Memory B cell (primary cell): ENCODE measurements at places on chromosomes 5 and 9.

DNA sequence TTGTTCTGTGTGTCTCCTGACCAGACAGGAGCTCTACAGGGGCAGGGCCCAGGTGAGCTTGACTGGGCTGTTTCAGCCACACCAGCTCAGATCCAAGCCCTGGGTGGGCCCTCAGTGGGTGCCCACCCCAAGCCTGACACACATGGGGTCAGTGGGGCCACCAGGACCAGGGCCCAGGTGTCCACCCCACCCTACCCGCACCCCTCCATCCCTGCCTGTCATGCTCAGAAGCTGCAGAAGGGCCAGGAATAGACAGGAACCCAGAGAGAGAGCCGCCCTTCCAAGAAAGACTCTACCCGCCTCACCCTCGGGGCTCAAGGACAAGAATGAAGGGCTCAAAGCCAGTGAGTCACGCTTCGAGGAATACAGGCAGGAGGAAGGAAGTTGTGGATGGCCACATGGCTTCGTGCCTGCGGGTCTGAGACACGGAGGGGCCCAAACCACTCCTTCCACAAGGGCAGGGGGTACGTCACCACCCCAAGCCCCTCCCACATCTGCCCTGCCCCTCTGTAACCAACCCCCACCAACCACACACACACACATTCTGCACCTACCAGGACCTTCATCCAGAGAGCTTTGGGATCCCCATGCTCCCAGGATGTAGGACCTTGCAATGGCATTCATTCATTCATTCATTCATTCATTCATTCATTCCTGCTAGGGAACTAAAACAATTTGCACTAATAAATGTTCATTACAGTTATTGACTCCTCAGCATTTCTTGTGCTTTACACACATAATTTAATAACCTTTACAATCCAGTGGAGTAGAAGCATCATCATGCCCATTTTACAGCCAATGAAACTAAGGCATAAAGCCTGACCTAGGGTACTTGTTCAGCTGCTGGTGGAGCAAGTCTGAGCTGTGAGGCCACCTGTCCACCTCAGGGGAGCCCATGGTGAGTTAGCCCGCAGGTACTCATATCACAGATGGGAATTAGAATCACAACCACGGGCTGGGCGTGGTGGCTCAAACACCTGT lies 55.9 kb upstream of the STXBP1 start:
- no peak for DNase-seq
- no peaks in the 10 kb centered on the region for H3K27me3 ChIP-seq
- peaks cover 10% of the 10 kb centered on the region for H3K4me1 ChIP-seq
- H3K36me3 ChIP-seq = no peaks in the 10 kb centered on the region
- H3K27ac ChIP-seq = peak overlapping the region; percentile 38

- no peak for DNase-seq
- peaks cover 14% of the 10 kb centered on the region for H3K36me3 ChIP-seq
- H3K27ac ChIP-seq = no peak overlapping the region
- H3K4me3 ChIP-seq = no peak overlapping the region
Observed at GRCh38 chr5:121967187-121967586, 5.4 kb downstream of the SRFBP1 start.

DNA sequence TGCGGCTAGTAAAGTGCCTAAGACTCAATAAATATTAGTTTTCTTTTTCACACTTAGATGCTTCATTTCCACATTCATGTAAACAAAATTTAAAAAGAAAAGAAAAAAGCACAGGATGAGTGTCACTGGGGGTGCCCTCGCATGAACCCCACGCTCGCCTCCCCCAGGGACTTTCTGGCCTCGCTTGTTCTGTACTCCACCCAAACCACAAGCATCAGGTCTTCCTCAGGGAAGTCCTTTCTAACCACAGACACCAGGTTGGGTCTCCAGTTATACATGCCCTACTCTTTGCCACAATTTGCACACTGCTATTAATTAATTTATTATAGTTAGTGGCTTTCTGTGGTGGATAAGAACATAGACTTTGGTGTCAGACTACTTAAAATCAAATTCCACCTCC lies 92.4 kb downstream of the RORB start:
- H3K27me3 ChIP-seq = peaks cover 6% of the 10 kb centered on the region
- H3K36me3 ChIP-seq = no peaks in the 10 kb centered on the region
- H3K4me1 ChIP-seq = peaks cover 13% of the 10 kb centered on the region

- DNase-seq = no peak
- H3K36me3 ChIP-seq = no peaks in the 10 kb centered on the region
- H3K27me3 ChIP-seq = peaks cover 18% of the 10 kb centered on the region
- no peak overlapping the region for H3K4me3 ChIP-seq
Observed at GRCh38 chr9:119375892-119376291, 6.7 kb upstream of the BRINP1 start.

- no peaks in the 10 kb centered on the region for H3K36me3 ChIP-seq
- H3K27me3 ChIP-seq = peaks cover 3% of the 10 kb centered on the region
- no peak overlapping the region for H3K27ac ChIP-seq
- no peak for DNase-seq
- H3K4me3 ChIP-seq = no peak overlapping the region
Observed at GRCh38 chr5:5331848-5332247, 90.6 kb upstream of the ICE1 start.

DNA sequence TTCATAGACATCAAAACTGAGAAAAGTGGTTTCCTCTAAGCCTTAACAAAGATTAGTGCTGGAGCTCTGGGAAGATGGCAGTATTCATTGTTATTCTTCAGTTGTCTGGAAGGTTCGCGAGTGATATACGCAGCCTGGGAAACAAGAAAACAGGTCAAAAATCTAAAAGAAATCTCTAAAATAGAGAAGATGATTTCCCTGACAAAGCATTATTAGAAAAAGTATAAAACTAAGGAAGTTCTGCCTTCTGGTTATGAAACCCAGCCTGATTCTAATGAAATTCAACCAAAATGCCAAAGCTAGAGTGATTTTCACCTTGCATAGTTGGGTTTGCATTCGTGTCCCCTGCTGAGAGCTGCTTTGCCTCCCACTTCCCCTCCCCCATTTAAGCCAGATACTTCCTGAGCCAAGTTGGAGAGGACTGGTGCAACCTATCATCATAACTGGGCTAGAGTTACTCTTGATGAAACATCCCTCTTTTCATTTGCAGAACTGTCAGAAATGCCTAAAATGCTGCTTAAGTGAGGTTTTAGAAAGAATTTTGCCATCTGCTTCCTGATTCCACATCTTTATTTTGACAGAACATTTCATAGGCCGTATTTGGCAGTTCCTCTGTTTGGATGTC lies 48.4 kb downstream of the NDFIP1 start:
- no peak for DNase-seq
- H3K4me3 ChIP-seq = no peak overlapping the region
- no peak overlapping the region for H3K27ac ChIP-seq
- H3K4me1 ChIP-seq = no peaks in the 10 kb centered on the region
- no peaks in the 10 kb centered on the region for H3K27me3 ChIP-seq
- peaks cover 1% of the 10 kb centered on the region for H3K36me3 ChIP-seq

DNA sequence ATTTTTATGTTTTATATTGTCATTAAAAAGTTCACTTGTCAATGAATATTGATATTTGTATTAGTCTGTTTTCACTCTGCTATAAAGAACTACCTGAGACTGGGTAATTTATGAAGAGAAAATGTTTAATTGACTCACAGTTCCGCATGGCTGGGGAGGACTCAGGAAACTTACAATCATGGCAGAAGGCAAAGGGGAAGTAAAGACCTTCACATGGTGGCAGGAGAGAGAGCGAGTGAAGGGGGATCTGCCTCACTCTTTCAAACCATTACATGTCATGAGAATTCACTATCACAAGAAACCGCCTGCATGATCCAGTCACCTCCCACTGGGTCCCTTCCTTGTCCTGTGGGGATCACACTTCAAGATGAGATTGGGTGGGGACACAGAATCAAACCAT lies 27.4 kb downstream of the SRD5A1 start:
- DNase-seq = peak; percentile 45
- H3K4me3 ChIP-seq = peak overlapping the region; percentile 87
- no peaks in the 10 kb centered on the region for H3K27me3 ChIP-seq
- peak overlapping the region; percentile 97 for H3K27ac ChIP-seq
- H3K4me1 ChIP-seq = peaks cover 16% of the 10 kb centered on the region

GRCh38 chr9:94825611-94825958 lies 99.1 kb downstream of the AOPEP start:
- no peaks in the 10 kb centered on the region for H3K27me3 ChIP-seq
- no peak overlapping the region for H3K4me3 ChIP-seq
- no peak overlapping the region for H3K27ac ChIP-seq
- peaks cover 10% of the 10 kb centered on the region for H3K4me1 ChIP-seq
- H3K36me3 ChIP-seq = peaks cover 36% of the 10 kb centered on the region
- DNase-seq = no peak

DNA sequence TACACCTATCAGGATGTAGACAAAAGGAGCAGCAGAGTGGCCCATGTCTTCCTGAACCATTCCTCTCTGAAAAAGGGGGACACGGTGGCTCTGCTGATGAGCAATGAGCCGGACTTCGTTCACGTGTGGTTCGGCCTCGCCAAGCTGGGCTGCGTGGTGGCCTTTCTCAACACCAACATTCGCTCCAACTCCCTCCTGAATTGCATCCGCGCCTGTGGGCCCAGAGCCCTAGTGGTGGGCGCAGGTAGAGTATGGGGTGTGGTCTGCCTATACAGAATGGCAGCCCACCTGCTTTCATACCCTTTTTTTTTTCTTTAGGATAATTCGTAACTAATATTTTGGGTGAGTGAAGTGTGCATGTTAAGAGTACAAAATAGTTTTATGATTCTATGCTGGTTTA lies 1.1 kb downstream of the SLC27A6 start:
- H3K27ac ChIP-seq = no peak overlapping the region
- no peaks in the 10 kb centered on the region for H3K36me3 ChIP-seq
- peaks cover 4% of the 10 kb centered on the region for H3K27me3 ChIP-seq

- H3K27me3 ChIP-seq = no peaks in the 10 kb centered on the region
- H3K4me3 ChIP-seq = no peak overlapping the region
- no peak for DNase-seq
- no peaks in the 10 kb centered on the region for H3K36me3 ChIP-seq
Observed at GRCh38 chr9:94110821-94111252, 26.6 kb downstream of the PTPDC1 start.

- DNase-seq = no peak
- H3K36me3 ChIP-seq = no peaks in the 10 kb centered on the region
- H3K27me3 ChIP-seq = peaks cover 3% of the 10 kb centered on the region
- H3K27ac ChIP-seq = no peak overlapping the region
Observed at GRCh38 chr5:172749076-172749475, 21.9 kb downstream of the DUSP1 start.

DNA sequence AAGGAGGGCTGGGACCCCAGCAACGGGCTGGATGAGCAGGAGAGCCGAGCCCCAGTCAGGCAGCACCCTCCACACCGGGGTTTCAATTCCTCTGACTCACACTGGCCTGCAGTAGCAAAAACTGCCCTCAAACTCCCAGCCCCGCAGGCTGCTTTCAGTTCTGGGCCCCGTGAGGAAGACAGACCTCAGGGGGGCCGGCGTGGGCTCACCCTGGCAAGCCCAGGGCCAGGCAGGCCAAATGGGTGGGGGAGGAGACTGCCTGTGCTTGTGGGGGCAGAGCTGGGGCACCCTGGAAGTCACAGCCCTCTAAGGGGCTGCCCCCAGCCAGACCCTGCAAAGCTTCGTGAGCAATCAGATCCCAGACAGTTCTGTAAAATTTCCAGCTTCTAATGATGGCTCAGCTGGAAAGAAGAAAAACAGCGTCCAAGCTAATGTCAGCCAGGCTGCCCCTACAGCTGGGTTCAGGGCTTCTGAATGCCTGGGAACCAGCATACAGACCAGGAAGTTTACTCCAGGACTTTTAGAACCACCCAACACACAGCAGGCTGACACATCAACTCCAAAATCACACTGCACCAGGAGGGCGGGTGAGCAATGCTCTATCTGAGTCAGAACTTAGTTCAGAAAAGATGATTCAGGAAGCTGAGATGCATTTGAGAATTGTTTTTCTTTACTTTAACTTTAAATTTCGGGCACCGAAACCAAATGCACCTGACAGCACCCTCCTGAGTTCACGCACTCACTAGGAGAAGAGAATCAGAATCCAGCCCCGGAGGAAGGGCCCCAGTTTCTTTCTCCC lies 34.7 kb downstream of the LPCAT1 start:
- no peak for DNase-seq
- no peaks in the 10 kb centered on the region for H3K27me3 ChIP-seq
- peaks cover 23% of the 10 kb centered on the region for H3K36me3 ChIP-seq
- peak overlapping the region; percentile 64 for H3K4me3 ChIP-seq
- H3K27ac ChIP-seq = peak overlapping the region; percentile 99

DNA sequence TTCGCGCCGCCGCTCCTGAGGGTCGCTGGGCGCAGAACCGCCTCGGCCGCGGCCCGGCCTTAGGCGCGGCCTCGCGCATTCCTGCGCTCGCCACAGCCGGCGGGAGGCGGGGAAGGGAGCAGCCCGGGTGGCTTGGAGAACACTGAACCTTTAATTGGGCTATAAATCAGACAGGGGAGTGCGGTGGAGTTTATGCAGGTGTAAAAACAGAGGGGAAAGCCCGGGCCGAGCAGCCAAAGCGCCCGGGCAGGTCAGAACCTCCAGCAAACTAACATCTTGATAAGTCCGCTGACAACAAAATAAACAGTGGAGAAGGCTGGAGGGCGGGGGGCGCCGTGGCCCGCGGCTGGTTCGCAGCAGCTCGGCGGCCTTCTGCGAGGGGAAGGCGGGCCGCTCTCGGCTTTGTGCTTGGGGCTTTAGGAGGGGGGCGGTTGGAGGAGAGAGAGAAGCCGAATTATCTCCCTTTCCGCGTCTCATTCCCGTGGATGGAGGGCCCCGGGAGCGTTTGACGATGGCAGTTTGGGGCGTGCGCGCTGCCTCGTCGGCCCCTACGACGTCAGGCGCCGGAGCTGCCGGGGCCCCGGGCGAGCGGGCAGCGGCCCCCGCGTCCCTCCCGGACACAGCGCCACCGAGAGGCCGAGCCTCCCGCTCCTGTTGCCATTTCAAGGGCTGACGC lies 11.3 kb downstream of the FOXD1 start:
- no peak for DNase-seq
- H3K36me3 ChIP-seq = peaks cover 1% of the 10 kb centered on the region
- H3K4me3 ChIP-seq = peak overlapping the region; percentile 54
- H3K27me3 ChIP-seq = peaks cover 41% of the 10 kb centered on the region
- H3K27ac ChIP-seq = no peak overlapping the region

DNA sequence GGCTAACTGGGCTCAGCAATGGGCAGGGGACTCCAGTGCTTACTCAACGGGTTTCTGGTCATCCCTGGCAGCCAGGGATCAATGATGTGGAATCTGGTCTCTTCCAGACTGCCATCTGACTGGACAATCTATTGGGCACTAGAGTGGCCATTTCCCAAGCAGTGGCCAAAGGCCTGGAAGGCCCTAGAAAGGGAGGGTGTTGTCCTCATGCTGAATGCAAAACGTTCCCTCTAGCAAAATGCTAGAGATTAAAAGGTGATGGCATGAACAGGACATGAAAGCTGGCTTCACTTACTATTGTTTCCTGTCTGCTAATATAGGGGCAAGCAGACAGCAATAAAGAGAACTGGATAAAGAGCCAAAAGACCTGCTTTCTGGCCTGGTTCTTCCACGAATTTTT lies 254.2 kb upstream of the PANK3 start:
- H3K4me3 ChIP-seq = no peak overlapping the region
- no peak overlapping the region for H3K27ac ChIP-seq
- no peaks in the 10 kb centered on the region for H3K4me1 ChIP-seq
- H3K36me3 ChIP-seq = no peaks in the 10 kb centered on the region
- no peak for DNase-seq
- no peaks in the 10 kb centered on the region for H3K27me3 ChIP-seq
